ENCODE measurements at places on chromosomes 16 and 17.

- no peak for DNase-seq
Observed at GRCh38 chr17:71995590-71995989, 125.2 kb upstream of the SOX9 start.

DNA sequence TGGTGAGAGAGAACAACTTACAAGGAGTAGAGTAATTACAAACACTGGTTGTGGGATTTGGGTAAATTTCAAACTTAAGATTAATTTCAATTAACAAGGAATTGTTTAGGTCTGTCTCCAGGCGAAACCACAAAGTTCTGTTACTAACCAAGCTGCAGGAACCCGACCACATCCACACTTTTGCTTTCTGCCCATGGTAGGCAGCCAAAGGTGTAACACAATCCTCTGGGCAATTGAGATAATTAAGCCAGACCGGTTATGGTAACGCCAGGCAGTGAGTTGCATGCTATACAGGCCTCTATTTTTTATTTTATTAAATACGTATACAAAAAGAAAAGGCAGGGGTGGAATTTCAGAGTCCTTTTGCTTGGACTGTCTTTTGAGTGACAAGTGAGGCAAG is 12.0 kb downstream of the KCNJ2 start:
- no peak for DNase-seq

GRCh38 chr16:11843861-11844260 is 7.5 kb downstream of the RSL1D1 start:
- no peak for DNase-seq

GRCh38 chr17:151004-151403 is 13.6 kb downstream of the SCGB1C2 start:
- DNase-seq: no peak

- no peak for DNase-seq
Observed at GRCh38 chr16:58020628-58021521, 4.7 kb upstream of the MMP15 start.

Data from right renal cortex interstitium (tissue), 3 donors.